ENCODE measurements at places on chromosomes 6 and 20.

- no peak for DNase-seq
Observed at GRCh38 chr6:145818796-145819195, 4.2 kb upstream of the FBXO30 start.

DNA sequence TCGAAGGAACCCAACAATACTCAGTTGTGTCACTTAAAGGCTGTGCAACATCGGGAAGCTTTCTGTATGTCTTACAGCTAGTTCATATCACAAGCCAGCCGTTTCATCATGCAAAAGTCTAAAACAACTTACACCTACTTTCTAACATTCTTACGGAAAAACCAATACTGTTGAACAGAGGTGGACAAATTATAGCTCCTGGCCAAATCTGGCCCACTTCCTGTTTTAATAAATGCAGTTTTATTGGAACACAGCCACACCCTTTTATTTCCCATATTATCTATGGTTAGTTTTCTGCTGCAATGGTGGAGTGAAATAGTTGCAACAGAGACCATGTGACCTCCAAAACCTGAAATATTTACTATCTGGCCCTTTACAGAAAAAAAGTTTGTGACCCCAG, 46.6 kb downstream of the MYB start:
- DNase-seq, result no peak

DNA sequence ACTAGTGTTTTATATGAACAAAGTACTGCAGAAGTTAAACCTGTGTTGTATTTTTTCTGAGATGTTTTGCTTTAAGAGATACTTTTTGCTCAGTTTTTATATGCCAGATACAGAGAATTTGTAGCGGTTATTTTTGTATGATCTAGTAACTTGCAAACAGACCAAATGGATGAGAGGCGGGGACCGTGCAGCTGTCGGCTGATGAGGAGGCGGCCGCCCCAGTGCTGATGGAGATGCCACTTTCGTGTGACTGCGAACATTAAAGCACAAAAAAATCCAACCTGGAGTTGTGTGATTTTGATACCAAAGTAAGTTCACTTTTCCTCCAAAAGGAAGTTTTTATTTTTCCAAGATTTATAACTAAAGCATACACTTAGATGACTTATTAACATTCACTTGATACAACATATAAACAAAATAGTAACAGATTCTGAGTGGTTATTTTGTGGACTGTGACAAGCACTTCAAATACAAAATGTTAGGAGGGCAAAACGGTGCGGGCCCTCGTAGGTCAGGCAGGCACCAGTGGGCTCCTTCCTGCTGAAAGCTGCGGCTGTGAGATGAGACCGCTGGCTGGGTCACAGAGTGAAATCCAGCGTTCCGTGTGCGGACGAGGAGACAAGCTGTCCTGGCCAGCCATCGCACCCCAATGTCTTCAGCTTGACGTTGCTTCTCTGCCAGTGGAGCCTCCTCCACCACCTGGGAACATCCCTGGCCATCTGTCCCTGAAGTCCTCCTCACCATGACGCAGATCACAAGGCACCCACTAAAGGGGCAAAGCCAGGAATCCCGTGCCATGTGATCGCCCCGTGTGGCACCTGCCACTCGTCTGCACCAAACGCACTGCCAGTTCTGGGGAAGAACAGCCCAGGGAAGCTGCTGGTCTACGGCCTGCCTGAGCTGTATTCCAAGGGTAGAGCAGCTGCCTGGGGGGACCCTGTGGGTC, 4.0 kb upstream of the OGFR start:
- no peak for DNase-seq

- no peak for DNase-seq
Observed at GRCh38 chr6:11462742-11463397, 74.7 kb upstream of the TMEM170B start.

DNA sequence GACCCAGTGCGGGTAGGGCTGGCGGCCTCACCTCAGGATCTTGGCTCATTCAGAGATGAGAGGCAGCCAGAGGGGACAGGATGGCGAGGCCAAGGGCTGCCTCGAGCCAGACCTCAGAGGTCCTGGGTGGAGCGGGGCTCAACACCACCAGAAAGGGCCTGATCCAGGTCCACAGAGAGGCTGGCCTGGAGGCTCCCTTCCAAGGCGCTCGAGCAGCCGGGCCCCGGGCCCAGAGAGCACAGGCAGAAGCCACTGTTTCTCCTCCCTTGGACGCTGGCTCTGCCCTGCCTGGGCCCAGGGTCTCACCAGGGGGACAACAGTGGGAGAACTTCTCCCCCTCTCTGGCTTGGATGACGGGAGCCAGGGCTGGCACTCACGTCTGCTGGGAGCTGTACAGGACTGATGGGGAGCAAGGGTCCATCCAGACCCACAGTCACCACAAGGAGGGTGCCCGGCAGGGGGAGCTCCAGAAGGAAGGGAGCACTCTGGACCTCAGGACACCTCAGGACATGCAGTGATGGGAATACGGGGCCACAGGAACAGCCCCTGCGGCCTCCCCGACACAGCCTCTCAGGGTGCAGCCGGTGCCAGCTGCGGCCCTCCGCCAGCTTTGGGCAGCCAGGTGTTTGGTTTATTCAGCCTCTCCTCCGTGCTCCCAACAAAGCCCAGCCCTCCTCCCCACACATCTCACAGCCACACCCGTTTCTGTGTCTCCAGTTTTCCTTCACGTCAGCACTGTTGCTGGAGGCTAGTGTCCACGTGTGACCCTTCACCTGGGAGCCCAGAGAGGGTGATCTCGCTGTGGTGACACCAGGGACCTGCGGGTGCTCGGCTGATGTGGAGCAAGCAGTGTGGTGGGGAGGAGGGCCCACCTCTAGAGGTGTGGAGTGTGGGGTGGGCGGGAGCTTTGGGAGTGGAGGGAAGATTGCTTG, 8.7 kb downstream of the RPS21 start:
- no peak for DNase-seq

DNA sequence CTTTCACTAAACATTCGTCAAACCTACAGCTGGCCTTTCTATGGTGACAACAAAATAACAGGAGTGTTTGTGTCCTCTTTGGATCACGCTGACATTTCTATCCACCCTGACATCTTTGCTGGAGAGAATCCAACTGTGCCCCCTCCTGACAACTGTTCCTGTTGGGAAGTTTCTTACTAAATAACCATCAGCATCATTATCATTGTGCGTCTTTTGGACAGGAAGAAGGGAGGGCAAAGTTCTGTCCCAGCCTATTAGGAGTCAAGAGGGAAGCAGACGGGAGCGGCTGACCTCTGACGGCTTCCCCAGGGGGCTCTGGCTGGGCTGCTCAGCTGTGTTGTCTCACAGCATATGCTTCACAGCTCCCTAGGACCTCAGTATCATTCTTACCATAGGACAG, 195.9 kb upstream of the SULF2 start:
- no peak for DNase-seq
